ENCODE measurements at places on chromosomes 12 and 14.

DNA sequence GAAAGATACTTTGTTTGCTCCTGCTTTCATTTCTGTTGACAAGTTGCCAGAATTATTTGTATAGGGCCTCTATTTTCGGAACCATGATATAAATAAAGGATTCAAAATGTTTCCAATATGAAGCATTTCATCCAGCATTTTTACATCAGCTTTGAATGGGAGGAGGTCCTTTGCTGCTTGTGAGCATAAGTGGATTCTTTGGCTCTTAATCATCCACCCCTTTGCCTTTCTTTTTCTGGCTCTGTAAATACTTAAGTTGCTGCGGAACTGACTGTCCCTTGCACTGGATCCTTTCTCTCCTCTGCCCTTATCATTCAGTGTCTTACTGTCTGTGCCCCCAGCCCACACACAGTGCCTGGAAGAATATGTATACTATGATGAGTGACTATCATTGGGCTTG lies 357.3 kb upstream of the RGS6 start:
- DNase-seq, result no peak

GRCh38 chr14:81436296-81437138 lies 36.4 kb upstream of the STON2 start:
- DNase-seq, result peak; percentile 87

GRCh38 chr12:120402217-120402616 lies 33.3 kb upstream of the MSI1 start:
- DNase-seq, result peak; percentile 62

GRCh38 chr14:98962118-98962517 lies 309.9 kb downstream of the BCL11B start:
- DNase-seq, result no peak

DNA sequence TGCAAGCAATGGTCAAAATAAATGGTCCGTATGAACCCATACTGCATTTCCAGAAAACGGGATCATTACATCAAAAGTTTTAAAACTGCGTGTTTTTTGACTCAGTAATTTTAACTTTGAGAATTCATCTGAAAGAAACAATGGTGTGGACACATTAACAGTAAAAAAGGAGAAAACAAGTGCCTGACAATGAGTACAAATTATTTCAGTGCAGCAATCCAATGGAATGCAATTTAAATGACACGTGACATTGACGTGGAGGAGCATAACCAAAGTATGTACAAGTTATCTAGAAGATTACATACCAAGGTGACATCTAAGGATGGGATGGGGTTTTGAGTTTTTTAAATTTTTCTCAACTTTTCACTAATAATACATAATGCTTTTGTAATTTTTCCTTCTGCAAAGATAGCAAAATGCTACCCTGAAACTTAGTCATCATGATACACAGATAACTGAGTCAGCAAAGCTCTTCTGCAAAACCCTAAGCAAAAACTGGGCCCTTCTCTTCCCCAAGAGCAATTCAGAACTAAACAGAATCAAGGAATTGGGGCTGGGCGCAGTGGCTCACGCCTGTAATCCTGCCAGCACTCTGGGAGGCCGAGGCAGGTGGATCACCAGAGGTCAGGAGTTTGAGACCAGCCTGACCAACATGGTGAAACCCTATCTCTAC lies 20.4 kb downstream of the HNRNPC start:
- no peak for DNase-seq

DNA sequence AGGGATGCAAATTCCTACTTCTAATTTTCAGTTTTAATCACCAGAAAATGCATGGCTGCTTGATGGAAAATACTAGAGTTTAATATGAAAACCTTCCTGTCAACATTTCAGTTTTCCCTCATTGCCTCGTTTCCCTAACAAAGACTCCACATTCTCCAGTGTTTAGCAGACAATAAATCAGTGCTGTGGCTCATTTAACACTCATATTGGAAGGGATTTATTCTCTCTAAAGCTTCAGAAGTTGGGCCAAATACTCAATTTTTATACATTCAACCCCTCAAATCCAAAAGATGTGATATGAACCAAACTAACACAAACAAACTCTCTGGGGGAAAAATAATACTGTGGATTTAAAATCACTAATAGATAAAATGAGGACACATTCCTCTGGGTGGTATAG lies 482.5 kb downstream of the FLRT2 start:
- DNase-seq, result no peak

GRCh38 chr12:116454950-116455447 lies 104.2 kb upstream of the MAP1LC3B2 start:
- no peak for DNase-seq

DNA sequence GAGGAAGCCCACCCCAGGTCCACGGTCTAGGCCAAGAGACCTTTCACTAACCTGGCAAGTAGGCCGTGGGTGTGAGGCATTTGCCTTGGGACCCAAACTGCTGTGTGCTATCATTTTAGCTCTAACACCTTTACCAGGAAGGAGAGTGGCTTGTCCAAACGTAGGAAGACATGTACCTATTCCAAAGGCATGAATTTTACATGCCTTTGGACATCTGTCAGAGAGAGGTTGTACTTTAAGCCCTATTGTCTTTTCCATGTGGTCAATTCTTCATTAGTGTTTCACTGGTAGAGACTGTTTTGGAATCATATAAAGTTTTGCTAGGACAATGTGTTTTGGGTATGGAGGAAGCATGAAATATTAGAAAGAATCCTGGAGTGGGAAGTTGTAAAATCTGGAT lies 148.8 kb downstream of the SLC41A2 start:
- no peak for DNase-seq

GRCh38 chr14:94284221-94284620 lies 8.8 kb downstream of the SERPINA10 start:
- no peak for DNase-seq

- DNase-seq, result no peak
Observed at GRCh38 chr14:38481952-38482678, 226.2 kb upstream of the CLEC14A start.
